H1 (cell line): ENCODE measurements at places on chromosomes 5 and 9. TPM values are rescaled to one million over a fixed set of nuclear protein-coding genes. Genes with fewer than 3 reads are reported as not detected.

Gene SMIM3
- total RNA-seq: 10.4 and 13.2 TPM in 2 replicates

Gene NACC2
- 13.6 and 14.0 TPM in 2 replicates for total RNA-seq

Gene TXNDC15
- 30.8 and 34.5 TPM in 2 replicates for total RNA-seq

Gene PCDHGA8
- total RNA-seq: 1.4 and 1.7 TPM in 2 replicates
